ENCODE measurements at places on chromosomes 6 and 20. TPM values are rescaled to one million over a fixed set of nuclear protein-coding genes. Genes with fewer than 3 reads are reported as not detected.

Gene WFDC10A
- not detected for polyA plus RNA-seq

Gene KCNK16
- not detected for polyA plus RNA-seq

Gene UQCC2
- polyA plus RNA-seq = 56.1 TPM

Gene SLPI
- polyA plus RNA-seq = 1,481 TPM

Gene CITED2
- 20.3 TPM for polyA plus RNA-seq

Gene ADAM33
- polyA plus RNA-seq = 83.1 TPM

Gene SIM1
- polyA plus RNA-seq = not detected

Gene C20orf202
- polyA plus RNA-seq = 0.27 TPM

Gene DLK2
- polyA plus RNA-seq = 11.3 TPM

Gene PBOV1
- polyA plus RNA-seq = not detected

Gene SAMD5
- polyA plus RNA-seq = 7.2 TPM

Gene GNL1
- 29.0 TPM for polyA plus RNA-seq

Gene ZKSCAN4
- polyA plus RNA-seq = 2.3 TPM

Gene PXT1
- polyA plus RNA-seq = not detected

Gene GJA10
- polyA plus RNA-seq = not detected

Gene CFB
- 19.6 TPM for polyA plus RNA-seq

Gene ESR1
- 0.14 TPM for polyA plus RNA-seq

Gene TRAPPC3L
- not detected for polyA plus RNA-seq

Gene ARMH2
- polyA plus RNA-seq = not detected

Gene BPIFA1
- not detected for polyA plus RNA-seq

Gene COL9A1
- 0.08 TPM for polyA plus RNA-seq

Gene C6orf163
- polyA plus RNA-seq = 1.8 TPM

Gene C6orf141
- 4.9 TPM for polyA plus RNA-seq

Gene MROH8
- 1.3 TPM for polyA plus RNA-seq

Gene VWA7
- 1.3 TPM for polyA plus RNA-seq

Gene LST1
- polyA plus RNA-seq = 6.9 TPM

Gene JAG1
- polyA plus RNA-seq = 36.5 TPM

Gene CCNC
- 33.6 TPM for polyA plus RNA-seq

Gene OR12D3
- polyA plus RNA-seq = not detected

Gene OTOR
- not detected for polyA plus RNA-seq

Gene FHL5
- polyA plus RNA-seq = 0.37 TPM

Gene VSTM2L
- 0.57 TPM for polyA plus RNA-seq

Gene TAAR9
- not detected for polyA plus RNA-seq

Gene VIP
- 0.69 TPM for polyA plus RNA-seq

Gene TNFAIP3
- polyA plus RNA-seq = 10.7 TPM
